Activated CD4-positive, alpha-beta T cell treated with anti-CD3 and anti-CD28 coated beads for 24 hours (primary cell): ENCODE measurements at places on chromosomes 1 and 21.

DNA sequence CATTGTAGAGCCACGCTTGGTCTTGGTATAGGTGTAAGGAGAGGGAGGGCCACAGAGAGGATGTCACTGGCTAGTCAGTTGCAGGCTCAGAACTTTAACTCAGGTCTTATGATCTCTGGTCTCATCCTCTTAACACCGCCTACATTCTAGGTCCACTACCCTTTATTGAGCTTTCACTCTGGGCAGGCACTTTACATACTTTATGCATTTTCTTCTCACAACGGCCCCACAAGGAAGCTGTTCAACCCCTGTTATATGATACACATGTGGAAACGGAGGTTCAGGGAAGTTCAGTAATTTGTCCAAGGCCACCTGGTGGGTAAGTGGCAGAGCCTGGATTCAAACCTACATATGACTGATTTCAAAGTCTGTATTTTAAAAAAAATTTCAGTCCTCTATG is 25.3 kb upstream of the RCAN3 start:
- no peak for DNase-seq

- no peak for DNase-seq
These were observed 5.9 kb downstream of the PRRX1 start for GRCh38 chr1:170669586-170670530.

GRCh38 chr1:115506518-115506917 is 135.3 kb upstream of the VANGL1 start:
- DNase-seq = no peak

DNA sequence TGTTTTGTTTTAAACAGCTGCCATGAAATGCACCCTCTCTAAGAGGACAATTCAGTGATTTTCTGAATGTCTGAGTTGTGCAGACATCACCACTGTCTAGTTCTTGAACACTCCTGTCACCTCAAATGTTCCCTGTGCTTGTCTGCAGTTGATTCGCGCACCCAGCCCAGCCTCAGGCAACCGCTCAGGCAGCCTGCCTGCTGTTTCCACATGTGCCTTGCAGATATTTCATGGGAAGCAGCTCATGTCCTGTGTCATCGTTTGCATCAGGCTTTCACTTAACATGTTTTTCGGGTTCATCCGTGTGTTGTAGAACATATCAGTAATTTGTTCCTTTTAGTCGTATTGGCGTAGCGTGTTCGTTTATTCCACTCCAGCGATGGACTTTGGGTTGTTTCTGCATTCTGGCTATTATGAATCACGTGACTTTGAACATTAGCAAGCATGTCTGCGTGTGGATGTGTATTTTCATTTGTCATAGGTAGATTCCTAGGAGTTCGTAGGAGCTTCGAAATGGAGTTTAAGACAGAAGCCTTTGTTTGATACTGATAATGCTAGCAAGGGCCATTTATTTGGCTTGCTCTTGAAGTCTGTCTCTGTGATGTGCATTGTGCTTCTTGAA is 12.1 kb downstream of the ADARB1 start:
- no peak for DNase-seq

GRCh38 chr21:37348664-37349063 is 17.9 kb upstream of the DYRK1A start:
- DNase-seq = no peak

- no peak for DNase-seq
These were observed 18.3 kb downstream of the SPATA21 start for GRCh38 chr1:16418823-16419425.

DNA sequence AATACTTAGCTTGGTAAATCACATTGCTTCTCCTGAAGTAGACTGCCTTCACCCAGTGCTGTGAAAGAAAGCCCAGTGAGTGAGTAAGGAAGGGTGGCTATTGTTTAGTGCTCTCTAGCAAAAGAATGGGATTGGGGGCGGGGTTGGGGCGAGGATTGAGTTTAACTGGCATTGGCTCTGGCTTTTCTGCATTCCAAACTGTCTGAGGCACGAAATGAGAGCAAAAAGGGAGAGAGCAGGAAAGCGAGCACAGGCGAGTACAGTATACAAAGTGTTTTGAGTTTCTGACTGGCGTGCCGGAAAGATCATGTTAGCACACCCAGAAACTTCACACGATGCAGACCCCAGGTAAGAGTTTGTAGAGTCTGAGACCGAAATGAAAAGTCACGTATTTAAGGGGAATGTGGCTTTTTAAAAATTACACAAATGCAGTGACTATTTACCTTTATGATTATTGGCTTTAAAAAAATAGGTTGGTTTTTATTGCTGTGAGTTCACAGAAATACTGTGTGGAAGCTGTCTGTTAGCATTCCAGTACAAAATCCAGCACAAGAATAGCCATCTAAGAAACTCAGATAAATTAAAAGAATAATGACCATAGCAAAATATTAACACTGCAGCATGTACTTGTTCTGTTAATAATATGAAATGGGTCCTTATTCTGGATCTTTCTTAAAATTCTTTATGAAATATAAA is 155.4 kb downstream of the CLEC20A start:
- no peak for DNase-seq

- DNase-seq = no peak
These were observed 14.7 kb downstream of the PROX1 start for GRCh38 chr1:214002472-214002871.

DNA sequence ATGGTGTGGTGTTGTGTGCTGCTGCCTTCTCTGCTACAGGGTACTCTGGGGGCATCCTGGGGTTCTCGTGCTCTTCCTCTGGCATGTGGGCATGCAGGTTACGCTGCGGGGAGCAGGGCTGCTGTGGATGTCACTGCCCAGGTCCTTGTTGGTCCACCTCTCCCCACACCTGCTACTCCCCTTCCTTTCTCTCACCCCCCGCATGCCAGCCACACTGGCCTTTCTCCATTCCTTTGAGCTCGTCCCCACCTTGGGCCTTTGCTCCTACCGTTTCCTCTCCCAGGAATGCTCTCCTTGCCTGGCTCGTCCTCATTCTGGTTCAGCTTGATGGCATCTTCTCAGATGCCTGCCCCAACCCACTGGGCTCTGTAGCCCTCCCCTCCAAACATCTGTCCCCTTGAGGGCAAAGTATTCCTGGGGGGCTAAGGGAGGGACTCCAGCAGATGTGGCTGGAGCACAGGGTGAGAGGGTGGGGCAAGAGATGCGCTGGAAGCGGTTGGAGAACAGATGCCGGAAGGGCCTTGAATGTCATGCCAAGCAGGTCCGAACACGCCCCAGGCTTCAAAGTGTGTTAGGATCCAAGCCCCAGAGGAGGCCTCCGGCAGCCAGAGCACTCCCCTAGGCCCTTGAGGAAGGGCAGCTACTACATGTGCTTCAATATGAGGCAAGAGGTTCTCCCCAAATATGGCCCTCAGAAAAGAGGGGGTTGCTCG is 23.4 kb downstream of the DMRTB1 start:
- no peak for DNase-seq

- no peak for DNase-seq
These were observed 202.5 kb downstream of the C1orf94 start for GRCh38 chr1:34378968-34379856.

DNA sequence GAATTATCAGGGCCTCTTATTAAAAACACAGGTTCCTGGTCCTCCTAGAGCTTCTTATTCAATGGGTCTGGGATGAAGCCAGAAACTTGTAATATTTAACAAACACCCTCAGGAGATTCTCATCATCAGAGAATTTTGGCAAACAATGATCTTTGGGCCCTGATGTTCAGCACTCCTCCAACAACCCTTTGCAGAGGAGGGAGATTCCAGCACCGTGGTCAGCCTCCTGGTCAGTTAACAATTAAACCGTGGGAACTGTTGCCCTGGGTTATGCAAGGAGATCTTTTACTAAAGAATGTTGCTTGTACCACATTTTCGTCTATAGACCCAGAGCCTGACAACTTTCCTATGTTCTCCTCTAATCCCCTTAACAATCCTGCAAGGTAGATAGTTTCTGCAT is 294.4 kb downstream of the PLPP3 start:
- DNase-seq = no peak

- no peak for DNase-seq
These were observed 15.7 kb downstream of the PTCH2 start for GRCh38 chr1:44827197-44828002.

DNA sequence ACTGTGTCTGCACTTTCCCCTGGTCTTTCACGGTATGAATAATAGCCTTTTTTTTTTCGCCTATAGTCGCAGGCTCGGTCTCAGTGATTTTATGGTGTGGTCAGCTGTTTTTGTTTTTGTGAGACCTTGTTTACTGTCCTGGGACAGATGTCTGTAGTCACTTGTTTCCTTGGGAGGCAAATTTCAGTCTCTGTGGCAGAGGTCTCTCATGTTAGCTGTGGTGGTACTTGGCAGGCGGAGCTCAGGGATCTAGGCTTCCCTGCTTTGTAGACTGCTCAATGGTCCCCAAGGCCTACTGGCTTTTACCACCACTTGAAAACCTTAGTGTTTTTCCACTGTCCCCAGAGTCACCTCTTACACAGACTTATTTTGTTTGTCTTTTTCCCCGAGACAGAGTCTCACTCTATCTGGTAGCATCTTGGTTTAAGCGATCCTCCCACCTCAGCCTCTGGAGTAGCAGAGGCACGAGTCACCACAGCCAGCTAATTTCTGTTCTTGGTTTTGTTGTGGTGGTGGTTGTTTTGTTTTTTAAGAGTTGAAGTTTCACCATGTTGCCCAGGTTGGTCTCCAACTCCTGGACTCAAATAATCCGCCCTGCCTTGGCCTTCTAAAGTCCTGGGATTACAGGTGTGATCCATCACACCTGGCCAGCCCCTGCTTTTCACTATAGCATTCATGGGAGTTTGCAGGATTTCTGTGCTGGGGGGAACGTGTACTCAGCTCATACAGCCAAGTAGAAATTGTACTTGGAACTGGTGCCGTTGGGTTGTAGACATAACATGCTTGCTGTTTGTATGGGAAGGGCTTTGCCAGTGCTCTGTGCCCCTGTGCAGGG is 10.3 kb downstream of the RNU1-2 start:
- no peak for DNase-seq

DNA sequence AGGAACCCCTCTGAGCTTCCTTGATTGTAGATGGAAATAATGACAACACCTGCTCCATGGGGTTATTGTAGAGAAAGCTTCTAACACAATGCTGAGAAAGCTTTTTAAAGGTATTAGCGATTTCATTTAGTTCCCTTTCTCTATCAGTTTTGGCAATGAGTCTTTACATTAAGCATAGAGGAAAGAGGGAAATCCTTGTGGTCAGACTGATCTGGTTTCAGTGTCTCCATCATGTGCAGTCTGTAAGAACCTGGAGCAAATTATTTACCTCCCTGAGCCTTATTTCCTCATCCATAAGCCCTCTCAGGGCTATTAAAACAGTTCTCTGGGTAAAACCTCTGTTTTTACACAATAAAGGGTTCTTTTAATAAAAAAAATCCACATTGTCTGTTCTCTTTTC is 87.5 kb downstream of the FGGY start:
- no peak for DNase-seq

GRCh38 chr1:193181536-193181935 is 4.9 kb downstream of the B3GALT2 start:
- DNase-seq = no peak
